ENCODE measurements at places on chromosomes 1 and 21.
A peak's percentile ranks its signal among the peaks of the same experiment; 100 is the strongest.

DNA sequence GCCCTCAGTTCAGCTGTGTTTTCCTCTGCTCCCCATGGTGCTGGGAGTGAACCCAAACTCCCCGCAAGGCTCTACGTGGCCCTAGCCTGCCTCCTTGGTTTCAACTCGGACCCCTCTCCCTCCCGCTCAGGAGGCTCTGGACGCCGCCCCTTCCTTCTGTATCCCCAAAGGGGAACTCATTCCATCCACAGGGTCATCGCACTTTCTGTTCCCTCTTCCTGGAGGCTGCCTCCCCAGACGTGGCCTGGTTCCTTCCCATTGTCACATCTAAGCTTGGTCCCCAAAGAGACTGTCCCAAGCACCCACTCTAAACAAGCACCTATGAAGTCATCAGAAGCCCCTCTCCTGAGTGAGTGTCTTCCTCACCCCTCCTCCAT lies 10.9 kb downstream of the KCNAB2 start:
- DNase-seq = no peak

DNA sequence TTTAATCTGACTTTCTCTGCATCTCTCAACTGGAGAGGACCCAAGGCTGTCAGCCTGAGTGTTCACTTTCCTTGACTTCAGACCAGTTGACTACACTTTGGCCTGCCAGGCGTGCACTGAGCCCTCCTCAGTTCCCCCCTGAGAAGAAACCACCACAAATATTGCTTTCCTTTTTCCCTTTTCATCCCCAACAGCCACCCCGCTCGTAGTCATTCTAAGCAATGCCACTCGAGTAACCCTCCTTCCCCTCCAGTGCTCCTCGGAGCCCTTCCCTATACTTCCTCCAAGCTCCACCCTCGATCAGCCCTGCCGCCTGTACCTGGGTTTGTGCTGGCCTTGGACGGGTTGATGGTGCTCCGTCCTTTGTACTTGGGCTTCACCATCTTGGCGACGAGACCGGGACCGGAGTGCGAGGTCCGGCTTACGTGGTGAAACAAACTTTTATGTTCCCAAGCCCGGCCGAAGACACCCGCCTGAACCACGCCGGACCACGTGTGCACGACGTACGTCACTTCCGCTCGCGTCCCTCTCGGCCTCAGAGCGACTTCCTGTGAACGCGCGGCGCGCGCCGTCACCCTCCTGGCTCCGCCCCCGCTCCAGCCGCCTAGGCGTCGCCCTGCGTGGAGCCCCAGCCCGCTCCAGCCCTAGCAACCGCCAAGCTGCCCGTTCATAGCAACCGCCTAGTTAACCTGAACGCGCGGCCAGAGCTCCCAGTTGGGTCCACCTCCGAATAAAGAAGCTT lies at the start of gene GNL2:
Gene GNL2 (minus strand): TSS at position 498 of the 742 bp plus-strand sequence. CDS start 115 bp downstream, at position 383.
- DNase-seq = peak; percentile 96

DNA sequence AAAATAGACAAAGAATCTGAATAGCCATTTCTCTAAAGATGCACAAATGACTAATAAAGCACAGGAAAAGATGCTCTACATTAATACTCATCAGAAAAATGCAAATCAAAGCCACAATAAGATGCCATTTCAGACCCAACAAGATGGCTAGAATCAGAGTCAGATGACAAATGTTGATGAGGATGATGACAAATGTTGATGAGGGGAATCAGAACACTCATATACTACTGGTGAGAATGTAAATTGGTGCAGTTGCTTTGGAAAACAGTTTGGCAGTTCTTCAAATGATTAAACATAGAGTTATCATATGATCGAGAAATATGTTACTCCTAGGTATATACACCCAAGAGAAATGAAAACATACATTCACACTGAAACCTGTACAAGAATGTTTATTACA lies 33.9 kb downstream of the LRRC40 start:
- DNase-seq = no peak

GRCh38 chr1:244097523-244098405 lies 46.7 kb downstream of the ZBTB18 start:
- DNase-seq = no peak

- peak; percentile 68 for DNase-seq
Observed at GRCh38 chr1:151594143-151594625, 17.7 kb upstream of the SNX27 start.

- DNase-seq = no peak
Observed at GRCh38 chr1:22717037-22717760, 6.6 kb downstream of the EPHB2 start.

- DNase-seq = no peak
Observed at GRCh38 chr1:117642963-117643362, 37.1 kb downstream of the TENT5C start.

All from posterior cingulate gyrus (tissue), 11 donors.